ENCODE measurements at places on chromosomes 12 and 14. TPM values are rescaled to one million over a fixed set of nuclear protein-coding genes. Genes with fewer than 3 reads are reported as not detected.

PDZRN4 gene
- polyA plus RNA-seq: not detected

C12orf57 gene
- 329 TPM for polyA plus RNA-seq

DGKA gene
- 270 TPM for polyA plus RNA-seq

PTPN6 gene
- 283 TPM for polyA plus RNA-seq

DNA sequence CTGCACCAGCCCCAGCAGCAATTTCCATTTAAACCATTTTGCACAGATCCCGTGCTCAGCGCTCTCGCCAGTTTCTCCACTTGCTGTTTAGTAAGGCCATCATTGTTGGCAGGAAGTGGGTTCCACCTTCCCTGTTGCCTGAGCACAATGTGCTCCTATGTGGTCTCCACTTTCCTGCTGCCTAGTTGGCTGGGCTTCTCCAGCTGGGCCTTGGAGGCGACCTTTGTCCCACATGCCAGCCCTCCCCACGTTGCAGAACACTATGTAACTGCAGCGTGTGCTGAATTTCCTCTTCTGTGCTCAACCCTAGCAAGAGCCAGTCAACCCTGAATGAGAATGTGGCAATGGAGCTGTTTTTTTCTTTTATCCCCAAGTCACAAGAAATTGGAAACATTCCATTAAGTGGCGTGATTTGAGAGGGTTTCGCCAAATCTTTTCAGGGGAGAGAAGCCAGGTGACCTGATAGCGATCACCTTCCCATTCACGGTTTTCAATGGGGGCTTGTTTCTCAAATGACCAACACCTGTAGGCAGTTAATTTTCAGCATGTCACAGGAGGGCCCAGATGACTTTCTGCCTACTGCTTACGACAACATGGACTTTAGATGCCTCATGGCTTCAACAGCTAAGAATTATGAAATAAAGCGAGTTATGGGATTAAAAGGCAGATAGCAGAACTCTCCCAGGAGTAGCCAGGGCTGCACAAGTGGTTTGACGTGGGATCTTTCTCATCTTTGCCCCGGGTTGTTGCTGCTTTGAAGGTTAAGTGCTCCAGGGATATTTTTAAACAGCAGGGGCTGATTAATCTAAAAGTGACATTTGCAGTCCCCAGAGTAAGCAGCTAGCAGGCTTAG is at the start of gene ACACB:
TSS of gene ACACB (plus strand) at position 830 of the 853 bp plus-strand sequence. CDS start 22,819 bp downstream, outside the sequence.
- DNase-seq: no peak

GRCh38 chr14:20343862-20344220 is 406 bp downstream of the PARP2 start:
- no peak for DNase-seq

KRT79 gene
- polyA plus RNA-seq: not detected

DNA sequence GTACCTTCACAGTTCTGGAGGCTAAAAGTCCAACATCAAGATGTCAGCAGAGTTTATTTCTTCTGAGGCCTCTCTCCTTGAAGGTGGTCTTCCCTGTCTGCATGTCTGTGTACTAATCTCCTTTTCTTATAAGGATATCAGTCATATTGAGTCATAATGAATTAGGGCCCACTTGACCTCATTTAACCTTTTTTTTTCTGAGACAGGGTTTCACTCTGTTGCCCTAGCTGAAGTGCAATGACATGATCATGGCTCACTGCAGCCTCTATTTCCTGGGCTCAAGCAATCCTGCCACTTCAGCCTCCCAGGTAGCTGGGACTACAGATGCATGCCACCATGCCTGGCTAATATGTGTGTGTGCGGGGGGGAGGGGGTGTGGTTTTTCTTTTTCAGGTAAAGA is 41.7 kb downstream of the PPM1H start:
- no peak for DNase-seq

ATG2B gene
- 2.0 TPM for polyA plus RNA-seq

GRCh38 chr12:32284561-32284960 is 114.8 kb upstream of the FGD4 start:
- no peak for DNase-seq

- DNase-seq: peak; percentile 65
These were observed 663 bp downstream of the WASHC3 start for GRCh38 chr12:102061096-102061559.

SYNDIG1L gene
- polyA plus RNA-seq: not detected

DNA sequence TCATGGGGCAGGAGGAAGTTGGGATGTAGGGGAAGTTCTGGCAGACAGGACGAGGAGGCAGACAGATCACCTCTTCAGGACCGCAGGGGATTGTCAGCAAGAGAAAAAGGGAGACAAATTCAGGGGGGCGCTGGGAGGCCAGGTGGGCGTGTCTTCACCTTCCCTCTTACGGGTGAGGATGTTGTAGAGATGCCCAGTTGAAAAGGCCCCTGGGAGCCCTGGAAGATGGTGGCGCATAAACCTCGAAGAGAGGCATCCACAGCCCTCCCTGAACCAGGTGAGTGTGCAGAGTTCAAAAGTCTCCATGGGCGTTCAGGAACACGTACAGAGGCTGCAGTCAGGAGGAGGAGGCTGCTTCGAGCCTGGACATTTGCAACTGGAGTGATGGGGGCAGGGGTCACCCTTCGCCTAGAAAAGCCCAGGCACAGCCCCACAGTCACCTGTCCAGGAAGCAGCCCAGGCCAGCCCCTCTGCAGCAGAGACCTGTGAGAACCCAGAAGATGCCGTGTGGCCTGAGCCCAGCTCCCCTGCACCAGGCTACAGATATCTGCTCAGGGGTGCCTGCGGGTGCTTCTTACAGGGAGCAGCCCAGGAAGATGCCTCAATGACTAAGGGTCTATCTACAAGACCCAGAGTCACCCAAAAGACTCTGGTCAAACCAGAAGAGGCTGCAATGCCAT is 74.4 kb downstream of the PRIMA1 start:
- DNase-seq: no peak
